ENCODE measurements at places on chromosomes 16 and 17. TPM values are rescaled to one million over a fixed set of nuclear protein-coding genes. Genes with fewer than 3 reads are reported as not detected.

The TP53TG3D gene
- 1.3 TPM for total RNA-seq

The LUC7L gene
- 44.1 TPM for total RNA-seq

The SLC12A3 gene
- not detected for total RNA-seq

The TBC1D3G gene
- not detected for total RNA-seq

The TPSD1 gene
- not detected for total RNA-seq

The OR4D1 gene
- not detected for total RNA-seq

The LGALS9C gene
- not detected for total RNA-seq

The KRT222 gene
- total RNA-seq = not detected

The KCNAB3 gene
- 1.7 TPM for total RNA-seq

The GHDC gene
- 14.7 TPM for total RNA-seq

The CHRNE gene
- total RNA-seq = 0.32 TPM

The C16orf86 gene
- total RNA-seq = 1.3 TPM

The CTRB1 gene
- not detected for total RNA-seq

The OTOP3 gene
- total RNA-seq = not detected

The AANAT gene
- total RNA-seq = not detected

The GSG1L gene
- not detected for total RNA-seq

The TBX21 gene
- not detected for total RNA-seq

The HBZ gene
- total RNA-seq = not detected

The CBX4 gene
- 19.0 TPM for total RNA-seq

The NAGS gene
- total RNA-seq = 0.64 TPM

The OR2C1 gene
- total RNA-seq = not detected

The SPNS3 gene
- total RNA-seq = not detected

The CDRT15 gene
- not detected for total RNA-seq

The CDYL2 gene
- total RNA-seq = 9.3 TPM

The CLEC18B gene
- not detected for total RNA-seq

The OR1F1 gene
- total RNA-seq = under 0.01 TPM

The UTP18 gene
- total RNA-seq = 44.0 TPM

Data from fibroblast of villous mesenchyme (primary cell).